EL (cell line): ENCODE measurements at places on chromosomes 2 and 18.

DNA sequence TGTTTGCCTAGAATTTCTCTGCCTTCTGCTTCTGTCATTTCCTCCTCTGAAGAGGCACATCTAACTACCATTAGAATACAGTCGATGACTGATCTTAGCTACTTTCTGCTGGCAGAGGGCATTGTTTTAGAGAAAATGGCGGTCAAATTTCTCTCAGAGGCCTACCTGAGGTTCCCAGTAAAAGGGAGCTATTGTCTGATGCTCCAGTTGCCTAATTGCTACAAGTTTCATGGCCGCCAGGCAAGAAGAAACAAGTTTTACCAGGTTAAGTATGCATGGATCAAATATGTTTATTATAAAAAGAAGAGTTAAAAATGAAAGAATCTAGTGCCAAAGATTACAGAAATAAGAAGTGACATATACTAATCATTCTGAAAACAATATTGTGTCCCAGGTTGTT is 416.6 kb downstream of the DSC3 start:
- DNase-seq: no peak

GRCh38 chr2:66202586-66202985 is 232.3 kb upstream of the MEIS1 start:
- DNase-seq: no peak

DNA sequence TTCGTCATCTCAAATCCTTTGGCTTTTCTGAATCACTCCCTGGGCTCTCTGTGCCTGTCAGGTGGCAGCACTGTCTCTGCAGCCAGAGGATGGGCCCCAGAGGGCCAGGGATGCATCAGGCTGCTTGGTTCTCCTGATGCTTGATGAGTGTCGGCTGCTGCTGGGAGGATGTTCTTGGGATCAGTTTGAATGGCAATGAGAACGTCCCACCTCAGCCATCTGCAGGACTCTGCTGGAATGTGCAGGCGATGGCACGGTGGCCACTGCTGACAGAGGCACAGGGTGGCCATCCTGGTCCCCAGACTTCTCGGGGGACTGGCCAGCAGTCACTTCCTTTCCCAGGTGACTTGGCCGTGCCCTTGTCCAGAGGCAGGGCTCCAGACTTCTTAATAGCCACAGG is 146.0 kb downstream of the FAM210A start:
- no peak for DNase-seq

- DNase-seq: no peak
Observed at GRCh38 chr2:72937356-72937669, 20.0 kb downstream of the EMX1 start.

- DNase-seq: no peak
Observed at GRCh38 chr2:147847746-147848391, 3.0 kb downstream of the ACVR2A start.

GRCh38 chr18:51802569-51803428 is 537.2 kb upstream of the DCC start:
- DNase-seq: no peak

DNA sequence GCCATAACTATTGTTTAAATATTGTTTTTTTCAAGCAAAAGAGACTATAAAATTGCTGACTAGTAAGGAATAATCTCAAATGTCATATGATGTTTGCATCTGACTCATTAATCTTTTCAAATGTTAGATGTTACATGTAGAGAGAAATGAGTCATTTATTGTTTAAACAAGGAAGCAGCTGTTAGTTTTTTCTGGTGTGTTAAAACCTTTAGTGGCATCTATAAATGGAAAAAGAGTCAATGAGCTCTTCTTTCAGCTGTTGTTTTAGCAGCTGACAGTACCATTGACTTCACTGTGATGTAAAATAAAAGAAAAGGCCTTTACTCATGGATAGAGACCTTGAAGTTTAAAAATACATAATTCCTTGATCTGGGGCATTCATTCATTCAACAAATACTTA is 1.8 kb upstream of the KLHL41 start:
- DNase-seq: peak; percentile 42

DNA sequence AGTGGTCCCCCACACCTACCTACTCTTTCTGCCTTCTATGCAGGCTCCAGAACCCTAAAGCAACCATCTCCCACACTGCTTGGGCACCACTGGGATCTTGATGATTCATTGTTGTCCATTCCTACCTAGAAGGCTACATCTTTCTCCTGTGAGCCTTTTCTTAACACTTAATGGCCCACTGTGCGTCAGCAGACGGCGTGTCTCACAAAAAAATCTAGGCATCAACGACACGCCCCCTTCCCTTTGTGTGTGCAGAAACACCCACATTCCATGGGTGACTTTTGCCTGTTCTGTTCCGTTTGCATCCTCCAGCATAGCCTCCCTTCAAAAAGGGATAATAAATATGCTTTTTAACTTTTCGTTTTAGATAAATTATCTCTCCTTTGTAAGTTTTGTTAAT is 99.7 kb upstream of the CYRIA start:
- no peak for DNase-seq

DNA sequence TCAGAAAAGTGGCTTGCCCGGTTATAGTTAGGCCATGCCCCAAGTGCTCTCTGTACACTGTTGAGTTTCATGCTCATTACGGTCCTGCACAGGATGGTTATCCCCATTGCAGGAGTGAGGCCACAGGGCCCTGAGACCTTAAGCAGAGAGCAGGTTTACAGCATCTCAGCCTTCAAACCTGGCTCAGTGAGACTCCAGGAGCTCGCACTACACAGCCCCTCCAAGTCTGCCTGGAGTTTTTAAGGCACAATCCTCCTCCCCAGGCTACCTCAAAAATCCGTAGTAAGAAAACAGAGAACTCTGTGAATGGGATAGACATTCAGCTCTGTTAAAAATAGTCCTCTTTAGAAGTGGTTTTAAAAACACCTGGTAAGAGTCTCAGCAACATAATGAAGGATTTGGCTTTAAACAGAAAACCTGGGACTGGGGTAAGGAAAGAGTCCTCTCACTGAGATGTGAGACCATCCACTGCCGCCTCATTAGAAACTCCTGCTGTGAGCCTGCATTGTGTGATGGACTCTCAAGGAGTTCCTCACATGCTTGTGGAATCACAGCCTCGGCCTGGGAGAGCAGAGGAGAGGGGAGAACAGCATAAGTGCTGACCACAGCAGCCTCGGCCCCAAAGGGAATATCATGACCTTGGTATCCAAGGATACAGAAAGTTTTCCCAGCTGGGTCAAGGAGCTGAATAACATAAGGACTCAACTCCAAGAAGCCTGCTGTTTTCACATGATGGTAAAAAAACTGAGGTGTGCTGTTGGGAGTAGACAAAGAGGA is 214.8 kb downstream of the ATAD2B start:
- no peak for DNase-seq

DNA sequence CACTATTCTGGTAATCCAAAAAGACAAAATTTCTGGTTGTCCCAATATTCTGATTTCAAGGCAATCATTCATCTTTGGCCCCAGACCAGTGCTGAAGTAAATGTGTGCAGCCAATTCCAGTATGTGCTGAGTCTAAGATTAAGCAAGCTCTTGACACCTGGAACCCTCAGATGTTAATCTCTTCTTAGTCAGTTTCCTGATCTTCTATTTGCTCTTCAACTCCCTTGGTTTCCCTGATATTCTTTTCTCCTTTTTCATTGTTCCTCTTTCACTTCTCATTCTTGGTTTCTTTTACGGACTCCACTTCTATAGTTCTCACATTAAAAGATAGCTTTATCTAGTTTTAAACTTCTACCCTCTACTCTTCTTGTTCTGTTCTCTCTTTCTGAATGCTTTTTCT is 445.7 kb upstream of the FANCL start:
- no peak for DNase-seq

- DNase-seq: peak; percentile 87
Observed at GRCh38 chr2:113894156-113894743, 4.4 kb downstream of the ACTR3 start.

GRCh38 chr2:55010915-55011314 is 39.3 kb downstream of the RTN4 start:
- DNase-seq: peak; percentile 51

GRCh38 chr2:39593439-39594393 is 72.0 kb upstream of the TMEM178A start:
- peak; percentile 75 for DNase-seq

GRCh38 chr18:21109936-21110712 is 1.5 kb downstream of the ROCK1 start:
- DNase-seq: peak; percentile 36

GRCh38 chr18:6376433-6377229 is 38.1 kb downstream of the L3MBTL4 start:
- no peak for DNase-seq

GRCh38 chr2:196315388-196316049 is 144.1 kb upstream of the STK17B start:
- DNase-seq: peak; percentile 73

DNA sequence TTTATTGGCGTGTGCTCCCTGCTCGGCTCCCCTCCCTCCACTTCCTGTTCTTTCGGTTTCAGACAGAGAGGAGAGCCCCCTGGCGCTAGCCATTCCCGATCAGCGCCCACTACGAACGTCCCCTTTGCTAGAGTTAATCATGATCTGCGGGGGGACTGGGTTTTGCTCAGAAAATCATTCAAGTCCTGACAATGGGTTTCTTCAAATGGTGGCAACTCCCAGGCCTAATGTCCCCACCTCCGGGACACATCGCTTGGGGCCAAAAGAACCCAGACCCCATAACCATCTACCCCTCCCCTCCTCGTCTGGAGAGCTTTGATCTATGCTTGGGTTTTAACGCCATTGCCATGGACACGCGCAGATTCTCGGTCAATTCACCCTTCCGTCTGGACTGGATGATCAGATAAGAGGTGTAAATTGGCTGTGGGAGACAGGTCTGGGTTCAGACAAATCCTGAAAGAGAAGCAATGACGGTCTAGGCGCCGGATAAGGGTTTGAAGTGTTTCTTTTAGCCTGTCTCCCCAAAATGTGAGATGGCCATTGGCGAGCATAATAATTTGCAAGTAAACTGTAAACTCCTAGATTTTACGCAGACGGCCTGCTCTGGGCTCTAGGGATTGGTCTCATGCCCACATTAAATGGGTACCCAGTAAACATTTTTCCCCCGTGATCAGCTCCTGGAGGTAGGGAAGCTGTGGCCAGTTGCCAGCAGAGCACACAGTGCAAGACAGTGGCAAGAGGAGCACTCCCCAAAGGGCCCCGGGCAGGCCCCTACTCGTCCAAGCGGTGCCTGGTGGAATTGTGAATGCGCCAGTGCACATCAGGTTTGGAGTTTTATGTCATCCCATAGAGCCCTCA is 4.7 kb downstream of the NRP2 start:
- DNase-seq: no peak

- DNase-seq: no peak
Observed at GRCh38 chr2:3867469-3867868, 164.1 kb downstream of the DCDC2C start.

DNA sequence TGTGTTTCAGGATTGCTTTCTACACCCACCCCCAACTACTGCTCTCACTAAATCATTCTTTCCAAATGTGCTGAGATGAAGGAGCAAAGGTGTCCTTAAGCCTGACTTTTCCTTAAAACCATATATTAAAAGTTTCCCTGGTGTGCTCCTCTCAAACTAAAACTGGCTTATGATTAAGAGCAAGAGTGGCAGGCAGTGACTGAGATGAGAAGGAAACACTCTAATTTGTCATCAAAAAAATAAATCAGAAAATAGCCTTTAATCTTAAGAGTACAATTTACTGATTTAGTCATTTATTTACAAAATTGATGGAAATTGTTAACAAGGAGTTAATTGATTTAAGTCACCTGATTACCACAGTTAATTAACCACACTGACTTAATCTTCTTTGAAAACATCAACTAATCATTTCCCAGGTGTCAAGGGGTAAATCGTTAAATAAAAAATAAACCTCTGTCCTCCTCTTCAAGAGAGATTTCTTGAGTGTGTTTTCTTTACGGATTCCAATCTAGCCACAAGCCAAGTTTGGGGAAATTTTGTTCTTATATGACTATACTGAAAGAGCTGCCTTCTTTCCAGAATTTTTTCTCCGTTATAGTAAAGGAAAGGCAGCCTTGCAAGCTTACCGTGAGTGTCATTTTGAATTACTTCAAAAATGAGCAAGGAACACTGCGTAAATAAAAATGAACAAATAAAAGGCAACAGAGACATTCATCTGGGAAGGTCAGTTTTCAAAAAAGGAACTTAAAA is 17.4 kb downstream of the LRP2 start:
- DNase-seq: no peak

- no peak for DNase-seq
Observed at GRCh38 chr18:66124394-66124793, 373.6 kb downstream of the CDH7 start.

DNA sequence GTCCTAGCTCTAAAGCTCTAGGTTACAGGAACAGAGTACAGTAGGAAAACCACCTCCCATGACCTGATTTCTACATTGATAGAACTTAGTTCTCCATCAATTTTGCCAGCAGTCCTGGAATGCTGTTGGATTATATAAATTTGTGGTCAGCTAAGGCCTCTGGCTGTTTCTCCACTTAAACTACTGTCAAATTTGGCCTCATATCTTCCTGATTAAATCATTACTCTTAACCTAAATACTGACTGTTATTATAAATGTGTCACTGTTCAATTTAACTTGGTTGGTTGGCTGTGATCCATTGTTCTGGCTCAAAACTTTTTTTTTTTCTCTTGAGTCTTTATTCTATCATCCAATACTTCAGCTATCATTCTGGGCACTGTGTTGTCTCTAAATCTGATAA is 71.2 kb downstream of the TGFA start:
- DNase-seq: peak; percentile 4

GRCh38 chr2:96647681-96648080 is 5.1 kb downstream of the FER1L5 start:
- DNase-seq: peak; percentile 19

GRCh38 chr2:119181391-119181790 is 22.8 kb upstream of the C1QL2 start:
- DNase-seq: no peak

DNA sequence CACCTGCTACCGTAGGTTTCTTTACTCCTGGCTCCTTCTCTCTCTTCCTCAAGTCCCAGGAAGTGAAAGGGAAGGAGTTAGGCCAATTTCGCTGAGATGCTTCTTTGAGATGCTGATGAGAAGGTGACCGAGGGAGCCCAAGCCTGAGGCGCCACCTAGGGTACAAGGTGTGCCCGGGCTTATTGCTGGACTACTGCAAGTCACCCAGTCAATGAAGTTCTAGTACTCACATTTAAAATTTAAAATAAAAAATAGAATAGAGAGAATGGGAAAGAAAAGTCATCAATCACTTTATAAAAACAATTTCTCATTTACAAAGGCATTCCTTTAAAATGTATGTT is 45.3 kb downstream of the ACAA2 start:
- DNase-seq: peak; percentile 47

DNA sequence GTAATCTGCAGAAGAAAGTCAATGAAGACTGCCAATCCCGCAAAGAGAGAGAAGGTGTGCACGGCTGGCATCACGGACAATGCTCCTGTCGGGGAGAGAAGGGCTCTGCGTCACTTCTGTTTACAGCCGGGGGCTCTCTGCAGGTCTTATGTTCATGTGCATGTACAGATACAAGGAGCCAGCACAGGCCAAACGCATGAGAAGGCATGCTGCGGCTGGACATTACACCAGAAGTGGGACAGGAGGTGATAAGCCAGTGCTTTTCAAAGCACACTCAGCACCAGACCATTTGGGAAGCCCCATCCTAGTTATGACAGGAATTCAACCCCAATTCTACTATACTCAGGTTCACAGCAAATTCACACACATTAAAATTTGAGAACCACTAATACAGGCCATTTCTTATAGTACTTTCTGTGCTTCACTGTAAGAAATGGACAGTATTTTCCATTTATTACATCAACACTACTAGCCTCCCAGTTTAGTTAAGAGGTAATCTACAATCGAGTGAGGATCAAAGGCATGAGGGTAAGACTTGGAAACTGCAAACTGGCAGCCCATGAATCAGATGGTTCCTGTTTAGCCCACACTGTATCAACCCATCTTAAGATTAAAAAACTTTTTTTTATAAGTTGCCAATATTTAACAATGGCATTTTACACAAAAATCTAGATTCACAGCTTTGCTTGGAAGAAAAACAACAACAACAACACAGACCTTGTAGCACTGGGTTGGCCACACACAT is 38.2 kb downstream of the RMC1 start:
- no peak for DNase-seq
